Esophagus muscularis mucosa (tissue), 4 donors: ENCODE measurements at places on chromosomes 3 and 15. TPM values are rescaled to one million over a fixed set of nuclear protein-coding genes. Genes with fewer than 3 reads are reported as not detected.

DNA sequence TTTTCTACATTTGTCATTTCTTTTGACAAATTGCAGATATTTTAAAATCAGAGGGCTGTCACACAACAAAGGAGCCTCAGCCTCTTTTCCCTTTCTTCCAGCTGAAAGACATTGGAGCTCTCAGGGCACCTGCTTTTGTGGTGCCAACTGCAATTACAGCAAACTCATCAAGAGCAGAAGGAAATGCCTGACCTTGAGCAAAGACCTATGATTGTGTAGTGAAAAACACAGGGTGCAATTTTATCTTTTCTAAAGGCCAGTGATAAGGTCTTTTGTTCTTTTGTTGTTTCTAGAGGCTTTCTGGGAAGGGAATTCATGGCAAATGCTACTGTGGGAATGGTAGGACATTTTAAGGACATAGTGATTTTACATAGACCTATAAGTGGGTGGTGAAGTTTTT is 214.3 kb downstream of the OXSM start:
- no peak overlapping the region for H3K4me3 ChIP-seq
- H3K4me1 ChIP-seq: no peaks in the 10 kb centered on the region

DNA sequence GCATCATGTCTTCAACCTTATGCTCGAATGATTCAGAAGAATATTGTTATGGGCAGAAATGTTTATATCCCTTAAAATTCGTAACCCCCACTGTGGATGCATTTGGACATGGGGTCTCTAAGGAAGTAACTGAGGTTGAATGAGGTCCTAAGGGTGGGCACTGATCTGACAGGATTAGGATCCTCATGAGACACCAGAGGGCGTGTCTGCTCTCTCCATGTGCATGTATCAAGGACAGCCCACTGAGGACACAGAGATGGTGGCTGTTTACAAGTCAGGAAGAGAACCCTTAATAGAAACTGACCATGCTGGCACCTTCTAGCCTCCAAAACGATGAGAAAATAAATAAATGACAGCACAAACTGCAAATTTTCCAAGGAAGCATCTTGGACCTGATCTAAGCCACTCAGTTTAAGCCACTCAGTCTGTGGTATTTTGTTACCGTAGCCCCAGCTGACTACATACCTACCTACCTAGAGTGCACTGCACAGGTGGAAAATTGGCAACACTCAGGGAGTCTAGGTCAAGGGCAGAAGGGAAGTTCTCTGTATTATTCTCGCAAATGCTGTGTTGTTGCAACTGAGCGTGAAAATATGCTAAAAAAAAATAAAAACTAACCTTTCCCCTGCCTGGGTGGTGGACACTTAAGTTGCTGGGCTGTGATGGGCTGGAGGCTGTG is 126.6 kb downstream of the TJP1 start:
- no peak for DNase-seq
- H3K4me3 ChIP-seq: no peak overlapping the region
- H3K27me3 ChIP-seq: no peaks in the 10 kb centered on the region
- no peaks in the 10 kb centered on the region for H3K4me1 ChIP-seq

DNA sequence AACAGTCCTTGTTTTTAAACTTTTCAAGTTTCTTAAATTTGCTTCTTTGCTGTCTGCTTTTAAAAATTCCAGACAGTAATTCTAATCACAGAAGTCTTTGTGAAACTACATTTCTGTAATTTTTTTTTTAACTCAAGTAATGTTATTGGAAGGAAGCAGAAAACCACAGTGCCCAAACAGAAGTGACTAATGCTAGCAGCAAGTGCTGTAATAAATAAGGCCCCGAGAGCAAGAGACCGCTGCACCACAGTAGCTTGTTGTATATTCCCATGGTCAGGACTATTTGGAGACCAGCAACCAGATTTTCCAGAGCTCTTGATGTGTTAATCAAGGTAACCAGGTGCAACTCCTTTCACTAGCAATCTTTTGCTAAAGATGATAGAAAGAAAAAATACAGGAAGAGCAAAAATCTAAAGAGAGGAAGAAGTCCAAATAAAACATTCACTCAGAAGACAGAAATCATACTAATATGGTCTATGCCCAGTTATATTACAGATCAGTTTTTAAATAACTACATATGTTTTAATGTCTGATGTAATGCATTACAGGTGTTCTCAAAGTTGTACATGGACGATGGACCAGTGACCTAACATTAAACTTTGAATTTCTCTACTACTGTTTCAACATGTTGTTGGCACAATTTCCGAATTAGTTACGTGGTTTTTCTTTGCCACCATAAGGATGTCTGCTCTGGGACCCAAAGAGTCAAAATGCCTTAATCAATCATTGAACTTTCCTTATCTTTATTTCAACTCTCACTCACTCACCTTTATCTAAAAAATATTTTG is 36.4 kb downstream of the WWTR1 start:
- no peaks in the 10 kb centered on the region for H3K27me3 ChIP-seq
- no peak overlapping the region for H3K4me3 ChIP-seq
- peaks cover 62% of the 10 kb centered on the region for H3K4me1 ChIP-seq
- H3K27ac ChIP-seq: peak overlapping the region; percentile 27

DNA sequence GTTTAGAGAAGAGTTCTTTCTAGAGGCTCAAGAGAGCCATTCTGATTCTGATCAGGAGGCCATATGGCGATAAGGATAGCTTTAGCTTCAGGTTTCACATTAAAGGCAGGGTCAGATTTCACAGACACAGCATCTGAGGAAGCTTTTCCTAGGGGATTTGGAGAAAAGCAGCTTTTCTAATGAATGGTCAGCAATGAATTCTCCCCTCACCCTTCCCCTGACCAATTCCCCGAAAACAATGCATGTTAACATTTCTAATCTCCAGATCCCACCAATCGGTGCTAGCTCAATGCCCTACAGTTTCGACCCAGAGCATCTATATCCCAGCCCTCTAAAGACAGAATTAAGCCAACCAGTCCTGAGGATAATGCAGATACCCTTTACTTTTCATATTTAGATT is 9.8 kb downstream of the AGBL1 start:
- no peaks in the 10 kb centered on the region for H3K36me3 ChIP-seq
- no peaks in the 10 kb centered on the region for H3K27me3 ChIP-seq
- no peaks in the 10 kb centered on the region for H3K4me1 ChIP-seq
- H3K27ac ChIP-seq: no peak overlapping the region
- no peak overlapping the region for H3K4me3 ChIP-seq

- no peak overlapping the region for H3K4me3 ChIP-seq
- DNase-seq: no peak
- H3K27me3 ChIP-seq: no peaks in the 10 kb centered on the region
- H3K36me3 ChIP-seq: no peaks in the 10 kb centered on the region
- no peak overlapping the region for H3K27ac ChIP-seq
- H3K4me1 ChIP-seq: peaks cover 15% of the 10 kb centered on the region
Measured at GRCh38 chr3:195447201-195447600, 4.4 kb upstream of the ACAP2 start.

DNA sequence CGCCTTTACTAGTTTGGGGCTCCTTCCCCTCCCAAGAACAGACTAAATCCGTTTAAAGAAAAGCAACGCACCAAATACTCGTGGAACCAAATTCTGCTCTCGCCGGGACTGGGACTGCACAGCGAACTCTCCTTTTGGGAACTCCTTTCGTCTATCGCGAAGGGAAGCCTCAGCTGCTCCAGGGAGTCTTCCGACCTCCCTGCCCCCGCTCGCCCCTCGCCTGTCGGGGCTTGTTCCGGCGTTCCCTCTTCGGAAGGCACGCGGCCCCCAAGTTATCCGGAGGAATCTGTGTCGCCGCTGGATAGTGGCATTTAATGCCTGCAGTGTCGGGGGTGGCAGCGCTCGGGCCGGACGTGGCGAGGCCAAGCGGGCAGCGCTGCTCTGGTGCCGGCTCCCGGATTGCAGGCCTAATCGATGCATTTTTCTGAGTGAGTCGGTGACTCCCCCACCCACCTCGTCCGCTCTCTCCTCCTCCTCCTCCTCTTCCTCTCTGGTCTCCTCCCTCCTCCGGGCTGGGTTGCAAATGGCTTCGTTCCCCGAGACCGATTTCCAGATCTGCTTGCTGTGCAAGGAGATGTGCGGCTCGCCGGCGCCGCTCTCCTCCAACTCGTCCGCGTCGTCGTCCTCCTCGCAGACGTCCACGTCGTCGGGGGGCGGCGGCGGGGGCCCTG is at the start of gene TRIM71:
Gene TRIM71, plus strand, starts transcription at position 440 of the 671 bp plus-strand sequence. Its CDS starts 84 bp downstream, at position 524.
- peaks cover 75% of the 10 kb centered on the region for H3K27me3 ChIP-seq
- H3K27ac ChIP-seq: no peak within 1 kb of the TSS
- H3K4me3 ChIP-seq: peak within 1 kb of the TSS; percentile 48
- peaks cover 37% of the 10 kb centered on the region for H3K4me1 ChIP-seq
- no peak for DNase-seq
- no peaks in the 10 kb centered on the region for H3K36me3 ChIP-seq

DNA sequence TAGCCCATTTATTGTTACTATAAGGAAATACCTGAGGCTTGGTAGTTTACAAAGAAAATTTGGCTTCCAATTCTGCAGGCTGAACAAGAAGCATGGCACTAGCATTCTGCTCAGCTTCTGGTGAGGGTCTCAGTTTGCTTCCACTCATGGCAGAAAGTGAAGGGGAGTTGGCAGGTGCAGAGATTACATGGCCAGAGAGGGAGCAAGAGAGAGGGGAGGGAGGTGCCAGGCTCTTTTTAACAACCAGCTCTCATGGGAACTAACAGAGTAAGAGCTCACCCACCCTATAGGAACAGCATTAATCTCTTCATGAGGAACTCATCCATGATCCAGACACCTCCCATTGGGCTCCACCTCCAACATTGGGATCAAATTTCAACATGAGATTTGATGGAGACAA is 437.9 kb downstream of the CHL1 start:
- DNase-seq: no peak
- H3K27ac ChIP-seq: no peak overlapping the region
- H3K27me3 ChIP-seq: no peaks in the 10 kb centered on the region
- no peaks in the 10 kb centered on the region for H3K4me1 ChIP-seq
- H3K36me3 ChIP-seq: no peaks in the 10 kb centered on the region

- no peak for DNase-seq
- H3K36me3 ChIP-seq: no peaks in the 10 kb centered on the region
- no peak overlapping the region for H3K4me3 ChIP-seq
- H3K27ac ChIP-seq: no peak overlapping the region
- H3K27me3 ChIP-seq: no peaks in the 10 kb centered on the region
Measured at GRCh38 chr3:113897373-113897777, 50.4 kb upstream of the ZDHHC23 start.

DNA sequence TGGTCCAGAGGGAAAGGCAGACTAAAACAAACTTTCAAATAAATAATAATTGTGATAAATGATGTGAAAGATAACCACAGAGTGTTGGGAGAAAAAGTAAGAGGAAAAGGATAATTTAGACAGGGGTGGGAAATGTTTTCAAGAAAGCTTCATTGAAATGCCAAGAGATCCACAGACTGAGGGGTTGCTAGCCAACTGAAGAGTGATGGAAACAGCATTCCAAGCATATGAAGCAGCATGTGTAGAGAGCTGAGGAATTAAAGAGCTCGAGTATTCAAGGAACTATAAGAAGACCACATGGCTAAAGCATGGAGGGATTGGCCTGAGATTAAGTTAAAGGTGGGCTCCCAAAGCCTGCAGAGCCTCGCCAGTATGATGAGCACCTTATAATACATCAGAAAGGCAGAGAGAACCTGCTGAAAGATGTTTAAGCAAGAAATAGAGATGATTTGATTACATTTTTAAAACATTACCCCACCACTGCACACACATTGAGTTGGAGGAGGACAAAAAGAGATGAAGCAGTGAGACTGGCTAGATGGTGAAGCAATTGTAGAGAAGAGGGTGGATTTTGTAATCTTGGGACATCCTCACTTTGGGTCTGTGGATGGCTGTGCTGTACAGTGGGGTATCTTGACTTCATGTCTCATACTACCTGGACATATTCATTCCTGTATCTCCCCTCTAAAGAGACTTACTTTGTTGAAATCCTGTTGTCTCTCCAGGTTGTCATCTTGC is 100.8 kb downstream of the STAC start:
- DNase-seq: no peak
- H3K27me3 ChIP-seq: no peaks in the 10 kb centered on the region
- no peak overlapping the region for H3K27ac ChIP-seq
- no peaks in the 10 kb centered on the region for H3K36me3 ChIP-seq

- H3K36me3 ChIP-seq: no peaks in the 10 kb centered on the region
- H3K4me1 ChIP-seq: peaks cover 59% of the 10 kb centered on the region
- no peak for DNase-seq
- H3K27ac ChIP-seq: no peak overlapping the region
Measured at GRCh38 chr15:99447497-99448371, 118.0 kb upstream of the MEF2A start.

- H3K27me3 ChIP-seq: no peaks in the 10 kb centered on the region
- no peaks in the 10 kb centered on the region for H3K36me3 ChIP-seq
- peaks cover 13% of the 10 kb centered on the region for H3K4me1 ChIP-seq
- no peak overlapping the region for H3K4me3 ChIP-seq
Measured at GRCh38 chr15:63029676-63030075, 12.9 kb upstream of the TPM1 start.

- peak overlapping the region; percentile 94 for H3K27ac ChIP-seq
- no peaks in the 10 kb centered on the region for H3K36me3 ChIP-seq
- H3K27me3 ChIP-seq: no peaks in the 10 kb centered on the region
- H3K4me3 ChIP-seq: no peak overlapping the region
Measured at GRCh38 chr3:114626751-114627150, 332.9 kb downstream of the TIGIT start.

DNA sequence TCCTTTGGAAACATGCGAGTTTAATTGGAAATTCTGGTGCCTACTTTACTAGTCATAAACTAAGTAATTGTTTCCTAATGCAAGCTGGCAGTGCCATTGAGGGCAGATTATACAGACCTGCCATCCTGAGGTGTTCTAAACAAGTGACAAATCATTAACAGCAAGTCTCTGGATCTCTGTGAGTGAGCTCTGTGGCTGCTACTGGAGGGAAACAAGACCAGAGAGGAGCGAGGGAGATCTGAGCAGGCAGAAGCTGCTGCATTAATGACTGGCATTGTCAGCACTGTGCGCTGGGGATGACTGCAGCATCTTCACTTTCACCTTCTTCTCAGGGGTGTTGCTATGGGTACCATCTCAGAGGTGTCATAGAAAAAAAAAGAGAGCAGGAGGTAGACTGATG is 308.4 kb upstream of the DPH6 start:
- no peaks in the 10 kb centered on the region for H3K36me3 ChIP-seq
- no peak overlapping the region for H3K27ac ChIP-seq
- no peaks in the 10 kb centered on the region for H3K27me3 ChIP-seq
- no peak overlapping the region for H3K4me3 ChIP-seq

DNA sequence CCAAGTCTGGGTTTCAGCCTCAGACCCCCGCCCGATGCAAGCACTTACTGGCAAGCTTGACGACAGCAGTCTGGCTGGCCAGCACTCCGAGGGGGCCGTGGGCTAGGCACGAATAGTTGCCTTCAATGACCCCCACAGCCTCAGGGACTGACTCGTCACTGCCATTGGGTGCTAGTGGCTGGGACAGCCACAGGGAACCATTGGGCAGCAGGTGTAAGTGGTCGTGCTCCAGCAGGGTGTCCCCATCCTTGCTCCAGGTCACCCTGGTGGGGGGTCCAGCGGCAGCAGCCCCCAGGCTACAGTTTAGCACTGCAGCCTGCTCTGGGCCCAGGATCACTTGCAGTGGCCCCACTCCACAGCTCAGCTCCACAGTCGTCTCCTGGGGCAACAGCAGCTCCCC is 11.8 kb downstream of the IGDCC4 start:
- H3K4me1 ChIP-seq: peaks cover 8% of the 10 kb centered on the region
- H3K27me3 ChIP-seq: no peaks in the 10 kb centered on the region
- no peaks in the 10 kb centered on the region for H3K36me3 ChIP-seq
- no peak overlapping the region for H3K27ac ChIP-seq
- DNase-seq: no peak
- no peak overlapping the region for H3K4me3 ChIP-seq

- no peak overlapping the region for H3K4me3 ChIP-seq
- peaks cover 15% of the 10 kb centered on the region for H3K36me3 ChIP-seq
Measured at GRCh38 chr15:22808240-22808639, 21.8 kb downstream of the NIPA1 start.

The FAM107A gene
- 35.7 TPM for total RNA-seq

The SLC12A8 gene
- total RNA-seq: 0.46 TPM

The GOLGA6B gene
- not detected for total RNA-seq

The FAM174B gene
- 7.5 TPM for total RNA-seq

The ST3GAL6 gene
- 10.8 TPM for total RNA-seq

The SEMA4B gene
- 45.9 TPM for total RNA-seq

The SERINC4 gene
- not detected for total RNA-seq

The ZPLD1 gene
- total RNA-seq: not detected

The PLA2G4D gene
- not detected for total RNA-seq

The STAB1 gene
- 116 TPM for total RNA-seq
